Ovary (tissue), 10 donors: ENCODE measurements at places on chromosomes 5 and 9.

DNA sequence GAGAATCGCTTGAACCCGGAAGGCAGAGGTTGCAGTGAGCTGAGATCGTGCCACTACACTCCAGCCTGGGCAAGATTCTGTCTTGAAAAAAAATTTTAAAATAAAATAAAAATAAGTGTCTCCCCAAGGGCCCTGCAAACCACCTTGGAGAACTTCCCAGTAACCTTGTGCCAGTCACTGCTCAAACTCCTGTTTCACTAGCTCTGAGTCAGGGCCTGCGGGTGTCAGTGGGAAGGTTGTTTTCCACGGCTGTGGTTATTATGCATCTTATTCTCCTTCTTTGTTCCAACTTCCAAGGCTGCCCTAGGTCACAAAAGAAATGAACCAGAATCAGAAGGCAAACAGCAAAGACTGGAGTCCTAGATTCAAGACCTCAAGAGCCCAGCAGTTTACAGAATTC is 246.7 kb downstream of the ADAMTSL1 start:
- DNase-seq = no peak

DNA sequence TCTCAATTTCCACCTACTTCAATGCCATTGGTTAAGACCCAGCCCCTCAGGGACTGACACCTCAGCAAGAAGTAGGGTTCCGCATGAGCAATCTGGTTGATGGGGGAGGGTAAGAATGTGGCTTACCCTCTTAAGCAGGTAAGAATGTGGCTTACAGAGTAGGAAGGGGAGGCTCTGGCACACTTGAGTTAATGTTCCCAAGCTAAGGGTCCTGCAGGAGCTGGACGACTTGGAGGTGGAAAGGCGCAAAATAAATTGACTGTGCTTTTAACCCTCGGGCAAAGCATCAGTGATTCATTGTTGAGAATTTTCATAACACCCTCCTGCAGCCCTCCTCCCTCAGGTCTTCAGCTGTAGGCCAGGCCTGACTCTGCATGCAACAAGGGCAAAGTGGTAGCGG is 24.9 kb upstream of the ADRA1B start:
- no peak for DNase-seq

GRCh38 chr9:132193227-132194124 is 31.6 kb downstream of the NTNG2 start:
- no peak for DNase-seq

DNA sequence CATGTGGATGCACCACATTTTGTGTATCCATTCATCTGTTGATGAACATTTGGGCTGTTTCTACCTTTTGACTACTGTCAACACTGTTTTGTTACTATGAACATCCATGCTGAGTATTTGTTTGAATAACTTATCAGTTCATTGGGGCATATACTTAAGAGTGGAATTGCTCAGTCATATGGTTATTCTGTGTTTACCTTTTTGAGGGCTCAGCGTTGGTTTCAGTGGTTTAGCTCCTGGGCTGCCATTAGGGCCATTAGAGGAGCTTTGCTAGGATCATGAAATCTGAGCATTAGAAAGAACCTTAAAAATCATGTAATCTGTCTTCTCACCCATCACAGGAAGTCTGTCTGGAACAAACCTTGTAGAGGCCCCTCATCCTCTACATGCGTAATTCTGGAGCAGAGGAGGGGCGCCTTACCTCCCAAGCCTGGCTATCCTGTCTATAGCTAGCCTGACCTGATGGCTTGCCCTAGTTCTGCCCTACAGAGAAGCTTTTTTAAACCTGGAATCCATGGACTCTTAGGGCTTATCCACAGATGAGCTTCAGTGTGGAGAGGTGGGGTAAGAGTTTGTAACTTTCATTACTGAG is 92.9 kb downstream of the PDZD2 start:
- no peak for DNase-seq

DNA sequence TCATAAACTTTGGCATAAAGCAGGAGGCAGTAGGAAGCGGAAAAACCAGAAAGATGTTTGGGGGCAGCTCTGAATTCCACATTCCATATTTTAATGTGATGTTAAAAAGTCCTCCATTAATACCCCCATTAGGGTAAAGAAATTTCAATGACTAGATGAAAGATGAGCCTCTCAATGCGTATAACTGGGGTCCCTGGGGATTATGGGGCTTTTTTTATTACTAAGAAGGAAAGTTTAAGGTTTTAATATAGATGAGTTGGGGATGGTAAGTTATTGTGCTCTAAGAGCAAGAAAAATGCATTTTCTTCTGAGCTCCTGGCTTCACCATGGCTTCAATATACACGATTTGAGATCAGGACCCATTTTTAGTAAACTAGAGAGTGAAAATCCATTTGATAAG is 321.9 kb downstream of the CDK5RAP2 start:
- no peak for DNase-seq

DNA sequence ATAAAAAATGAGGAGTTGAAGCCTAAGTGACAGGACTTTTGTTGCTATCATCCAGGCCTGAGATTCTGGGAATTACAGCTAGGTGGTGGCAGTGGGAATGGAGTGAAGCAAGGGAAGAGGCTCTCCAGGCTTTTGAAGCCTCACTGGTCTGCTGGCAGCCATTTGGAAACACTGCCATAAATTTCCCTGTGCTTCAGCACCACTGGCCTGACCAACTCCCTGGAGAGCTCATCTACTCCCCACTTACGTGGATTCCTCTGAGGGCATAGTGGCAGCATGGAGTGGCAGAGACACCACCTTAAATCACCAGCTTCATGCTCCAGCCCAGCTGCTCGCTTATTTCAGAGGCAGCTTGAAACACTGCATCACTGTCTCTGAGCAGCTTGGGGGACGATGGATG is 518.2 kb downstream of the TLR4 start:
- no peak for DNase-seq

DNA sequence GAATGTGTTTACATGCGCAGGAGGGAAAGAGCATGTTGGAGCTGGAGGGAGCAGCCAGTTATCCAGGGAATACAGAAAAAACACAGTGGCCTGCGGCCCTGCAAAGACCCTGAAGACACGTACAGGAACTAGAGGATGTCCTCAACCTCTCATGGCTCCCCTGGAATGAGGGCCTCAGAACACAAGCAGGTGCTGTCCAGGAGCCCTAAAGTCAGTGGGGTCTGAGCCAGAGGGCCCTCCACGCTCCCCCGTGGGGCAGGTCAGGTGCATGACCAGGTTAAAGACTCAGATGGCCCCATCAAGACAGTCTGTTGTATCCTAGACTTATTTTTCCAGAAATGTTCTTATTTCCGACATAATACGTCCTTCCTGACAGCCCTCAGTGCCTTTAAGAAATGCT is 106.9 kb downstream of the ROR2 start:
- DNase-seq = no peak

DNA sequence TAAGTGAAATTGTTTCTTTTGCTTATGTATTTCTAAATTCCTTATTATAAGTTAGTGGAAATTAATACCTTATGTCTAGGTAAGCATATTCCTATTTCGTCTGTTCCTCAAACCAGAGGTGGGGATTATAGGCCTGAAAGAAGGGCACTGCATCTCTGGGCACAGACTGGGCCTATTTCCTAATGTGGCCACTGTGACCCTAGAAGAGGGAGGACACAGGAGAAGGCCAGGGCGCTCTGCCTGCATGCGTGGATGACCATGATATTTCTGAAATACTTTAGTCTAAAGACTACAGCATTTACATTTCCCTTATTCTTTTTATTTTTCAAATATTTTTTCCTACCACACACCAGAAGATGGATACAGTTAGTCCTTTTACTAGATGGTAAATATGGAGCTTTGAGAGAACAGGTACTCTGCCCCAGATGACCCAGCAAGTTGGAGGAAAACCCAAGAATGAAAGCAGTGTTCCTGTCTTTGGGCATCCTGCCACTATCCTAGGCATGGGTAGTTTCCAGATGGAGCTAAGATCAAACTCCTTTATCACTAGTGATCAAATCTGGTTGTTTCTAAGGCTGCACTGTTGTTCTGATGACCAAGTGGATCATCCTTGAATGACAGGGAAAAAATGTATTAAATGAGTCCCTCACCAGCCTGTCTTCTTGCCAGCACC is 27.8 kb downstream of the RUSC2 start:
- no peak for DNase-seq

- no peak for DNase-seq
These were observed 1581.8 kb upstream of the WWC1 start for GRCh38 chr5:166709691-166710090.

- no peak for DNase-seq
These were observed 164.7 kb downstream of the OLFM1 start for GRCh38 chr9:135251996-135252760.

DNA sequence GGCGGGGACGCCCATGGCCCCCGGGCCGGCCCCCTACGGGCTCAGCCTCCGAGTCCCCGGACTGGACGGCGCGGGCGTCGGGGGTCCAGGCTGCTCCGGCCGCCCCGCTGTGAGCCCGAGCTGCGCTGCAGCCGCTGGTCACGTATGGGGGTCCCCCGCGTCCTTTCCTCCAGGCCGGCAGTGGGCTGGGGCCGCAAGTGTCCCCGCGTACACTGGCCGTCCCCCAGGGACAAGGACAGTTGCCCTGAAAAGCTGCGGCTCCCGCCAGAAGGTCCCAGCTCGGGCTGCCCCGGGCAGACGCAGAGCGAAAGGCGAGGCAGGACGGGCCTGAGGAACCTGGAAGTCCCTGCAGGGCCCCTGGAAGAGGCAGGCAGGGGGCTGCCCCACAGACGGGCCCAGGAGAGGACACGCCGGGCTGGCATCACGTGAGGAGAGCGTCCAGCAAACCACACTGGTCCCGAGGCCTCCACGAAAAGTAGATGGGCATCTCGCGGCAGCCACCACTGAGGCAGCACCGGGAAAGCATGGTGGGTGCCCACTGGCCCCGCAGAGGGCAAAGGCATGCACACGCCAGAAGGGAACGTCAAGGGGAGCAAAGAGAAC is 3.3 kb upstream of the NKD2 start:
- peak; percentile 38 for DNase-seq

DNA sequence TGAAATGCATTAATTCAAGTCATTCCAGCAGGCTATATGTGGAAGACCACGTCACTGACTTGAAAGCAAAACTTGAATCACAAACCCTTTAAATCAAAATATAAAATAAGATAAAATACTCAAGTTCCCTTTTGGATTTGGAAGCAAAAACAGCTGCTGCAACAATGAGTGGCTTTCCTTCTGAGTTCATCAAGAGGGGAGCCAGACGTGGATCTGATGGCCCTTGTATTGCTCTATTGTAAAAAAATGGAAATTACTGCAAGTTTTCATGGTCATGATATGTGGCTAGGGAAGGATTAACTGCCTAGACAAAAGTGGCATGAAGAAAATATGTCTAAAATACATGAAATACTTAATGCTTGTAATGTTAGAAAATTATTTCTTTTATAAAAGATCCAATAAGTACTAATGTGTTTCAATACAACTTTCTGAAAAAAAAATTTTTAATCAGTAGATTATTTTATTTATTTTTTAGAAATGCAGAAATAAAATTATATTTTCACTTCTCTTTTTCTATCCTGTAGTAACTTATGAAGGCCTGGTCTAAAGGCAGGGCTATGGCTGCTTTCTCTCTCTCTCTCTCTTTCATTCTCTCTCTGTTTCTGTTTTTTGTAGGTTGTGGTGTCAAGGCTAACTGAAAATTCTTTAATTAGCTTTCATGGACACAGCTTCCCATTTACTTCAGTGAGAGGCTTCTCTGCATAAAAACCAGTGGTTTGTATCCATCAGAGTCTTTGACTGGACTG is 24.0 kb downstream of the LIX1 start:
- DNase-seq = no peak

- no peak for DNase-seq
These were observed 350.5 kb downstream of the ZNF608 start for GRCh38 chr5:124395926-124396325.
